ENCODE measurements at places on chromosomes 1 and 21. TPM values are rescaled to one million over a fixed set of nuclear protein-coding genes. Genes with fewer than 3 reads are reported as not detected.
A peak's percentile ranks its signal among the peaks of the same experiment; 100 is the strongest.

- no peaks in the 10 kb centered on the region for H3K36me3 ChIP-seq
- no peak overlapping the region for H3K27ac ChIP-seq
- no peak for DNase-seq
- H3K27me3 ChIP-seq, result no peaks in the 10 kb centered on the region
- H3K4me1 ChIP-seq, result no peaks in the 10 kb centered on the region
- no peak overlapping the region for H3K4me3 ChIP-seq
Observed at GRCh38 chr1:246128494-246129069, 378.5 kb downstream of the SMYD3 start.

DNA sequence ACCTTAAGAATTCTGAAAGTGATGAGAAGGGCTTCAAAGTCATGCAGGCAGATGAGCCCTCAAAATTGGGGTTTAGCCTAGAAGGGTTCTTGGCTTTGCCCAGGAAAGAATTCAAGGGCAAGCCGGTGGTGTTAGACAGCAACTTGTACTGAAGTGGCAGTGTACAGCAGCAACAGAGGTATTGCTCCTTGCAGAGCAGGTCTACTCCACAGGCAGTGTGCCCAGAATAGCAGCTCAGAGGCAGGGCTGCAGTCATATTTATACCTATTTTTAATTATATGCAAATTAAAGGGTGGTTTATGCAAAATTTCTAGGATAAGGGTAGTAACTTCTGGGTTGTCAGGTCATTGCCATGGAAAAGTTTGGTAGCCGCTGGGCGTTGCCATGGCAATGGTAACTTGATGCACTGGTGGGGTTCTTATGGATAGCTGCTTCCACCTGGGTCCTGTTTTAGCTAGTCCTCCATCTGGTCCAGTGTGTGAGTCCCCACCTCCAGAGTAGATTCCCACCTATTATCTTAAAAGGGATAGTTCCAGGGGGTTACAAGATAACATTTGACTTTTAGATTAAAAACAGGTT, 57.9 kb upstream of the CR2 start:
- DNase-seq, result no peak
- H3K36me3 ChIP-seq, result no peaks in the 10 kb centered on the region
- H3K4me3 ChIP-seq, result no peak overlapping the region
- no peaks in the 10 kb centered on the region for H3K27me3 ChIP-seq
- no peaks in the 10 kb centered on the region for H3K4me1 ChIP-seq
- H3K27ac ChIP-seq, result no peak overlapping the region

- DNase-seq, result no peak
- no peaks in the 10 kb centered on the region for H3K27me3 ChIP-seq
- H3K27ac ChIP-seq, result no peak overlapping the region
Observed at GRCh38 chr1:239184561-239185244, 201.7 kb upstream of the CHRM3 start.

The SUCO gene
- total RNA-seq, result 128 TPM

The MX2 gene
- 0.29 TPM for total RNA-seq

DNA sequence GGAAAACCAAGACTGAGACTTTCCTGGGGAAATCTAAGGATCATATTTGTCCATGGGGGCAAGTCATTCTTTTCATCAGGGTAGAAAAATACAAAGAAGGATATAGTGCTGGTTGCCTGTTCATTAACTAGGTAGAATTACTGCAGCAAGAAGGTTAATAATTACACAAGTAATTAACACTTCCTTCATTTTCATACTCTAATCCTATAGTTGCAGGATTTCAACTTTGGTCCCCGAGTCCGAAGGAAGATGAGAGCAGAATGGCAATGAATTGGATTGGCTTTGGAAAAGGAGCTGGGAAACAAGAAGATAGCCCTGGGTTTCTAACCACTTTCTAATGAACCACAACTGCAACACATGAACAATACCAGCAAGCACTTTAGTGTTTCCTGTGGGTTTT, 199.2 kb upstream of the ESRRG start:
- no peak for DNase-seq
- H3K36me3 ChIP-seq, result no peaks in the 10 kb centered on the region
- no peak overlapping the region for H3K27ac ChIP-seq
- no peaks in the 10 kb centered on the region for H3K27me3 ChIP-seq
- no peaks in the 10 kb centered on the region for H3K4me1 ChIP-seq

- no peak for DNase-seq
- H3K27me3 ChIP-seq, result no peaks in the 10 kb centered on the region
- no peaks in the 10 kb centered on the region for H3K4me1 ChIP-seq
- no peak overlapping the region for H3K27ac ChIP-seq
- no peak overlapping the region for H3K4me3 ChIP-seq
- no peaks in the 10 kb centered on the region for H3K36me3 ChIP-seq
Observed at GRCh38 chr21:42538479-42539275, 25.0 kb downstream of the SLC37A1 start.

The ABCA4 gene
- total RNA-seq, result 2.0 TPM

The RNU1-4 gene
- 2,125 TPM for total RNA-seq

- H3K27ac ChIP-seq, result peak overlapping the region; percentile 61
- H3K4me3 ChIP-seq, result peak overlapping the region; percentile 72
- no peaks in the 10 kb centered on the region for H3K4me1 ChIP-seq
- H3K27me3 ChIP-seq, result no peaks in the 10 kb centered on the region
- no peaks in the 10 kb centered on the region for H3K36me3 ChIP-seq
Observed at GRCh38 chr1:17011092-17011438, 663 bp downstream of the ATP13A2 start.

DNA sequence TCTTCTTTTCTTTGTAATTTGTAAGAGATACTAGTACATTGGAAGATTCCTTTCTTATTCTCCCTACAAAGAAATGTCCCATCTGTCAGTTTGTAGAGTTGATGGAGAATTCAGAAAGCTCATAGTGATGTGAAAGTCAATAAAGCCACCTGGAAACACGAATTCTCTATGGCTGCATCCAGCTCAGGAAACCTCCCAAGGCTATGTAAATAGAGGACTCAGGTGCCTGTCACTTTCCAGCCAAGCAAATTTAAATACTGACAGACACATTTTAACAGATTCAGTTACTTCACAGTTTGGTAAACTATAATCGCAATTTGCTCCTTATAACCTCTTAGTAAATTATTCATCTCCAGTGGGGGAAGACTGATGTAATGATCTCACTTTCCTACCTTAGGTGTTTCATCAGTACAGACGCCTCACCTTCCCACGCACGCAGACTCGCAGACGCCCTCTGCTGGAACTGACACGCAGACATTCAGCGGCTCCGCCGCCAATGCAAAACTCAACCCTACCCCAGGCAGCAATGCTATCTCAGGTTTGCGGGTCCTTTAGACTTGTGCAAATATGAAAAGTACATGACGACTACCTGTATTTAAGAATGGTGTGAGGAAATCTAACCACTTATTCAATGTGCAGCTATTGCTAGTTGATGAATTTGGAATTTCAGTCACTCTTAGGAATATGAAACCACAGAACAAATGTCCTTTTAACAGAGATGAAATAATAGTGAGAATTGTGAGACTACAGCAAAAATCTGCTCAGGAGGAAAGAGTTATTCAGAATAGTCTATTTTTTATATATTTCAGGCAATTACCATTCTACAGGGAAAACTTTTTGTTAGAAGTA, 60.6 kb downstream of the PTPRC start:
- DNase-seq, result no peak
- H3K4me1 ChIP-seq, result no peaks in the 10 kb centered on the region
- H3K36me3 ChIP-seq, result no peaks in the 10 kb centered on the region
- H3K4me3 ChIP-seq, result no peak overlapping the region
- no peak overlapping the region for H3K27ac ChIP-seq
- H3K27me3 ChIP-seq, result no peaks in the 10 kb centered on the region

DNA sequence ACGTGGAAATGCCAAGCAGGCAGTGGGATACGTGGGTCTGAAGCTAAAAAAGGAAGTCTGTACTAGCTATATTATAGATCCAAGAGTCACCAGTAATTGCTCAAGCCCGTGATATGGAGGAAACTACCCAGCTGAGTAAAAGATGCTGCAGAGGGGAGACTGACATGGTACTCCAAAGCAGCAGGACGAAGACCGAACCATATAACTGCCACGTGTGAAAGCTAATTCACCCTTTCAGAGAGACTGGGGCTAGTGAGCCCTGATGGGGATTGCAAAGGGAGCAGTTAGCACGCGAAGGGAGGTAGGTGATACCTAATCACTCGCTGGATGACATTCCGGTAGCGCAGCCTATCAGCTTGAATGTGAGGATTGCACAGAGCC, 316 bp downstream of the AP4B1 start:
- DNase-seq, result no peak
- H3K36me3 ChIP-seq, result no peaks in the 10 kb centered on the region
- H3K27me3 ChIP-seq, result no peaks in the 10 kb centered on the region
- H3K4me3 ChIP-seq, result peak overlapping the region; percentile 59

GRCh38 chr1:107952989-107953388, 12.0 kb downstream of the VAV3 start:
- no peaks in the 10 kb centered on the region for H3K27me3 ChIP-seq
- H3K4me1 ChIP-seq, result no peaks in the 10 kb centered on the region
- DNase-seq, result no peak
- no peak overlapping the region for H3K27ac ChIP-seq
- no peaks in the 10 kb centered on the region for H3K36me3 ChIP-seq
- no peak overlapping the region for H3K4me3 ChIP-seq

The TIAM1 gene
- 35.4 TPM for total RNA-seq

The PUSL1 gene
- total RNA-seq, result 29.1 TPM

DNA sequence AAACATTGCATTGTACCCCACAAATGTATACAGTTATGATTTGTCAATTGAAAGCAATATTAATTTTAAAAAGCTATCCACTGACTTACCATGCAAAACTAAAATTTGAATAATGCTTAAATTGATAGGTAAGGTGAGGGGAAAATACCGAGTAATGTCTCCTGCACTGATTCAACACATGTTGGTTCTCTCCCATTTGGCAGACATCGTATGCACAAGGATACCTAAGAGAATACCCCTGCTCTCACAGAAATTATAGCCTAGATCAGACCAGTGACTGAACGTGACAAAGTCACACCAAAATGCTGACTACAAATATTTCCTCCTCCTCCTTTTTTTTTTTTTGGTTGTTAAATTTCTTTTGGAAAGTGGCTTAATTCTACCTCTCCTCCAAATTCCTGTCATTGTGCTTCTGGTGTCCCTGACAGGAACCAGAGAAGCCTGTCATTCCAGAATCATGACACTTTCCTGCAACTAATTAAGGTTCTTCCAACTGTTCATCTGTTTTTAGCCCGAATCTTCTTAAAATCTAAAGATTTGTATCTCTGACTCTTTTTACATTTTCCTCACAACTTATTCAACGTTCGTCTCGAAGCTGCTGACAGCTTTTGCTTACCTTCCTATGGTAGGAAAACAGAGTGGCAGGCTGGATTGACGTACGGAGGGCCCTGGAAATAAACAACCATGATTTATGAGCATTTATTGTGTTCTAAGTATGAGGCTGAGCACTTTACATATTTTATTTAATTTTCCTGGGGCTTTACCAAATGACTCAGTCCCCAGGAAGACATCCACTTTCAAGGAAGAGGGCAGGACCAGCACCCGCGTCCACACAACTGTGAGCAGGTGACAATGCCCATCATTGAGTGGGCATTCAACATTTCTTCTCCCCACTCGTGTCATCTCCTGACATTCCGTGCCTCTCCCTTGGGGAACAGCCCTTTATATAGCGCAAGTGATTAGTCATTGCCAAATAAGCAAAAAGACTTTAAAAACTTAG, 57.9 kb upstream of the KCNE2 start:
- no peak overlapping the region for H3K4me3 ChIP-seq
- H3K27me3 ChIP-seq, result no peaks in the 10 kb centered on the region
- DNase-seq, result no peak
- no peak overlapping the region for H3K27ac ChIP-seq

GRCh38 chr1:160206036-160206389, 829 bp downstream of the PEA15 start:
- peak overlapping the region; percentile 62 for H3K4me3 ChIP-seq
- H3K27ac ChIP-seq, result peak overlapping the region; percentile 89
- H3K27me3 ChIP-seq, result no peaks in the 10 kb centered on the region
- DNase-seq, result peak; percentile 46
- H3K36me3 ChIP-seq, result no peaks in the 10 kb centered on the region

The SRRM1 gene
- total RNA-seq, result 162 TPM

GRCh38 chr1:25872713-25873112, 2.8 kb downstream of the PAQR7 start:
- no peak overlapping the region for H3K4me3 ChIP-seq
- no peak for DNase-seq
- H3K27me3 ChIP-seq, result no peaks in the 10 kb centered on the region
- peaks cover 10% of the 10 kb centered on the region for H3K4me1 ChIP-seq

GRCh38 chr1:3350506-3351261, 103.8 kb upstream of the ARHGEF16 start:
- no peaks in the 10 kb centered on the region for H3K36me3 ChIP-seq
- peak; percentile 35 for DNase-seq
- peak overlapping the region; percentile 95 for H3K27ac ChIP-seq
- no peaks in the 10 kb centered on the region for H3K27me3 ChIP-seq
- no peak overlapping the region for H3K4me3 ChIP-seq

DNA sequence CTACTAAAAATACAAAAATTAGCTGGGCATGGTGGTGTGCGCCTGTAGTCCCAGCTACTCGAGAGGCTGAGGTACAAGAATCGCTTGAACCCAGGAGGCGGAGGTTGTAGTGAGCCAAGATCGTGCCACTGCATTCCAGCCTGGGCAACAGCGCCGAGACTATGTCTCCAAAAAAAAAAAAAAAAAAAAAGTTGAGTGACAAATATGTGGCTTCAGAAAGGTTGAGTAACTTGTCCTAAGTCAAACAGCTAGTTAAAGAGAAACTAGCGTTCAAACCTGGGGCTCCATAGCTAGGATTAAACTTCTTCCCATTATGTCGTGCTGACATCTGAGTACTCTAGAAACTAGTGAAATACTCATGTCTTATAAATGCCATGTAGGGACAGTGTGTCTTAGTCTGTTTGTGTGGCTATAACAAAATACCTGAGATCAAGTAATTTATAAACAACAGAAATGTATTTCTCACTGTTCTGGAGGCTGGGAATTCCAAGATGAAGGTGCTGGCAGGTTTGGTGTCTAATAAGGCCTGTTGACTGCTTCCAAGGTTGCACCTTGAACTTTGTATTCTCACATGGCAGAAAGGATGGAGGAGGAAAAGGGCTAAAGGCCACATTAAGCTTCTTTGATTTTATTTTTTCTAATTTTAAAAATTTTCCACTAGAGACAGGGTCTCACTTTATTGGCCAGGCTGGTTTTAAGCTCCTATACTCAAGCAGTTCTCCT, 12.0 kb downstream of the AK4 start:
- no peak overlapping the region for H3K4me3 ChIP-seq
- H3K27me3 ChIP-seq, result no peaks in the 10 kb centered on the region
- DNase-seq, result no peak
- H3K36me3 ChIP-seq, result no peaks in the 10 kb centered on the region
- H3K27ac ChIP-seq, result no peak overlapping the region
